ENCODE measurements at places on chromosomes 2 and 18.
A peak's percentile ranks its signal among the peaks of the same experiment; 100 is the strongest.

GRCh38 chr2:168718622-168719021, 83.8 kb upstream of the NOSTRIN start:
- DNase-seq = no peak

GRCh38 chr2:8249141-8249540, 432.7 kb upstream of the ID2 start:
- no peak for DNase-seq

DNA sequence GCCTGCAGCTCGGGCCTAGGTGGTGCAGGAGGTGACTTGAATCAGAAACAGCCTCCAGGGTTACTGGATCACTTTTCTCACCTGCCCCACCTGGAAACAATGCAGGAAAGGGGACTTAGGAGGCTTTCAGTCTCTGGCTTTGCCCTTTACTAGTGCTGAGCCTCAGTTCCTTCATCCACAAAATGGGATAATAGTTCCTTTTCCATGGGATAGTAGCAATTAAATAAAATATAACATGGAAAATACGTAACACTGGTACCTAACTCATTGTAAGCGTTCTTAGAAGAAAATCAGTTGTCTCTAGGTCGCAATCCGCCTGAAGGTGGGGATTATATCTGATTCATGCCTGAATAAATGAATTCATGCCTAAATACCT, 112.6 kb upstream of the STPG4 start:
- DNase-seq = no peak

GRCh38 chr2:9384521-9384920, 38.8 kb downstream of the ITGB1BP1 start:
- DNase-seq = no peak

DNA sequence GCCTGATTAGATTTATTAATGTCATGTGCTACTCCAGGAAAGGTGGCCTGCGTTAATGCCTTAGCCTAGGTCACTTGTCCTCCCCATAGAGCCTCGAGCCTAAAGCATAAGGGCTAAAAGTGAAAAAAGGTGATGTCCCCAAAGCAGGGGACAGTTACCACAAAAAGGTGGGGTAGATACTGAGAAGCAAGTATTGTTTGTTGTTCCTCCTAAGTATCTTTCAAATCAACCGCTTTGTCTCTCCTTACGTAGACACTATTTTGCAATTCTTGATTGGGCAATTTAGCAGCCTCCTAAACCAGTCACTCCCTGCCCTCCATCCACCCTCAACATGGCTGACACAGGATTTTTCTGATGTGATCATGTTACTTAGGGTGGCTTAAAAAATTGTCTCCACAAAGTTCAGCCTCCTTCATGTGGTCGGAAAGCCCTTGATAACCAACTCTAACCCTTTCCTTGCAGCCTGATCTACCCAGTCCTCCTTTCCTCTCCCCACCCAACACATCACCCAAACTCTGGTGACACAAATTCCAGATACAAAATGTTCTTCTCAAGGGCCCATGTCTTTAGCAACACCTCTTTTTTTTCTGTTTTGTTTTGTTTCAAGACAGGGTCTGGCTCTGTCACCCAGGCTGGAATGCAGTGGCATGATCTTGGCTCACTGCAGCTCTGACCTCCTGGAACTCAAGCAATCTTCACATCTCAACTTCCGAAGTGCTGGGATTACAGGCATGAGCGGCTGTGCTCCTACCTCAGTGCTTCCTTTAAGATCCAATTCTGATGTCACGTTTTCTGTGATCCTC, 6.9 kb downstream of the INHA start:
- DNase-seq = peak; percentile 98

DNA sequence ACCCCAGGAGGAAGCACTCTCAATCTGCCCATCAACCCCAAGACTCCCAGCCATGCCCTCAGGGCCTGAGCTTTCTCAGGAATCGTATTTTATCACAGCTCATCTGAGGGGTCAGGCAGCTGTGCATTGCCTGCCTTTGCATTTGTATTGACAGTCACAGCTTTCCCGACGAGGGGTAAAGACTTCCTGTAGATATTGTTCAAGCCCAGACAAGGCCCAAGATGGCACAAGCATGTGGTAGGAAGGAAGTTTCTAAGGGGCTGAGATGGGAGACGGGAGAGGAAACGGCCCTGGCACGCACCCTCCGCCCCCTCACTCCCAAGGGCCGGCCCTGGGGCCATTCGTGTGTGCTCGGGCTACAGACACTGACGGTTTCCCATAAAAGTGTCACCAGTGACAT, 34.2 kb upstream of the PRLH start:
- DNase-seq = no peak

GRCh38 chr2:239704737-239705136, 303.9 kb upstream of the HDAC4 start:
- DNase-seq = no peak

- DNase-seq = peak; percentile 62
These were observed 27.7 kb upstream of the MAPRE3 start for GRCh38 chr2:26942543-26943295.

GRCh38 chr2:37011130-37011529, 44.8 kb upstream of the STRN start:
- no peak for DNase-seq

DNA sequence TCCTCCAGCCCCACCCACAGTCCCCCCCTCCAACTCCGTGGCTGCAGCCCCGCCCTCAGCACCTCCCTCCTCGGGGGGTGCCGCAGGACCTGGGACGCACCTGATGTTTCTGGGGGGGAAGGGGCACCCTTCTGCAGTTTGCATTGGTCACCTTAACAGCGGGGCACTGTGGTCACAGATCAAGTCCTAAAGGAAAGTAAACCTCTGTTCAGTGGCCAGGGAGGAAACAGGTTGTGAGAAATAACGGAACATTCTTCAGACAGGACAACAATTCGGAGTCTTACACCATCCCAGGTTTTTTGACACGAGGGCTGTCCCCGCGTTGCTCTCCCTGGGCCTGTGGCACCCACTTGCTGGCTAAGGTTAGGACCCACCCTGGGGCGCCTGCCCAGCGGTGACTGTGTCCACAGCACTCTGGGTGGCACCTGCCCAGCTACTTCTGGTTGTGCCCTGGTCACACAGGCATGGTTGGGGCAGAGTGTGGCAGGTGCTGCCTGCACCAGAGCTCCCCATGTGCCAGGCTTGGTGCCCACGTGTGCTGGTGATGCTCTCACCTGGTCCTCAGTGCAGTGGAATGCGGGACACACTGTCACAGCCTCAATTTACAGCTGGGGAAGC, 93.5 kb upstream of the OTOS start:
- no peak for DNase-seq

DNA sequence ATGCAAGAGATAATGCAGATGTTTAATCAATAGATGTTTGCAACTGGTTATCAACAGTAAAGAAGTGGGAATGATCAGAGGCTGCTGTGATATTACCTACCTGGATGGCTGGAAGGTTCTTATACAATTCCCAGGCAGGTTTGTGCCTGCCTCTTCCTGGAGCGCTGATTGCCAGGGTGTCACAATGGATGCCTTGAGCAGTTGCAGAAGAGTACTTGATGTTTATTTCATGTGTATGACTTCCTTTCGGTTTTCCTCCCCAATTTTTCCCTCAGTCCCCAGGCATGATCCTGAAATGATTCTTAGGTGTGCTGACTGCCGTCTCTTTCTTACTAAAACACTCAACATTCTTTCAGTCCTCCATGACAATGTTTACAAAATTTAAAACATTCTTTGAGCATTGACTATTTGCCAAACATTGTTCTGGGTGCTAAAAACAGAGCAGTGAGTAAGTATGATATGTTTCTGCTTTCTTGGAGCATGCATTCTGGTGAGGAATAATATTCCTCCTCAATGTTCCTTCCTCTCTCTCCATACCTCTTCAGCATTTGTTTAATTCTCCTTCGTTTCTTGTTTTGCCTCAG, 416.6 kb upstream of the TRIB2 start:
- DNase-seq = no peak

GRCh38 chr2:210072922-210073509, 70.6 kb downstream of the RPE start:
- peak; percentile 14 for DNase-seq

DNA sequence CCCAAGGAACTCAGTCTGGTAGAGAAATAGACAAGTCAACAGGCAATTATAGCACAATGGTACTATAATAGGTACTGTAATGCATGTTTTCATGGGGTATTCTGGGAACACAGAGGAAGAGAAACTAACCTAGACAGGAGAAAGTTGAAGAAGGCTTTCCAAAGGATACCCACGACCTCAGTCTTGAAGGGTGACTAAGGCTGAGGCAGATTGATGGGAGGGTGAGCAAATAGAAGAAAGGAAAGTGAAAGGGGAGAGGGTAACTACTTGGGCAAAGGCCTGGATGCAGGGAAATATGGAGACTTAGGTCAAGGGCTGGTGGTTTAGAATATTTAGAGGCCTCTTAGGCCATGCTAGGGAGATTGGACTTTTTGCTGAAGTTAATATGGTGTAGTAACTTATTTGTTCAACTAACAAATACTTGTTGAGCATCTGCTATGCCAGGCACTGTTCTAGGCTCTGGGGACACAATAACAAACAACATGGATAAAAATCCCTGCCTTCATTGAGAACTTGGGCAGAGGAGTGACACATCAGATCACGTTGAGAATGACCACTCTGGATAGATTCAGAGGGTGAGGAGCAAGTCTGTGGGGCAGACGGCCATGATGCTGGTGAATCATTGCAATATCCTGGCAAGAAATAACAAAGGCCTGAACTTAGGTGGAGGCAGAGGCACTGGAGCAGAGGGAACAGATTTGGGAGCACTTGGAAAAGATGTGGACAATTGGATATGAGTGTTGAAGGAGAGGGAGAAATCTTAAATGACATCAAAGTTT, 56.4 kb downstream of the PLB1 start:
- no peak for DNase-seq

DNA sequence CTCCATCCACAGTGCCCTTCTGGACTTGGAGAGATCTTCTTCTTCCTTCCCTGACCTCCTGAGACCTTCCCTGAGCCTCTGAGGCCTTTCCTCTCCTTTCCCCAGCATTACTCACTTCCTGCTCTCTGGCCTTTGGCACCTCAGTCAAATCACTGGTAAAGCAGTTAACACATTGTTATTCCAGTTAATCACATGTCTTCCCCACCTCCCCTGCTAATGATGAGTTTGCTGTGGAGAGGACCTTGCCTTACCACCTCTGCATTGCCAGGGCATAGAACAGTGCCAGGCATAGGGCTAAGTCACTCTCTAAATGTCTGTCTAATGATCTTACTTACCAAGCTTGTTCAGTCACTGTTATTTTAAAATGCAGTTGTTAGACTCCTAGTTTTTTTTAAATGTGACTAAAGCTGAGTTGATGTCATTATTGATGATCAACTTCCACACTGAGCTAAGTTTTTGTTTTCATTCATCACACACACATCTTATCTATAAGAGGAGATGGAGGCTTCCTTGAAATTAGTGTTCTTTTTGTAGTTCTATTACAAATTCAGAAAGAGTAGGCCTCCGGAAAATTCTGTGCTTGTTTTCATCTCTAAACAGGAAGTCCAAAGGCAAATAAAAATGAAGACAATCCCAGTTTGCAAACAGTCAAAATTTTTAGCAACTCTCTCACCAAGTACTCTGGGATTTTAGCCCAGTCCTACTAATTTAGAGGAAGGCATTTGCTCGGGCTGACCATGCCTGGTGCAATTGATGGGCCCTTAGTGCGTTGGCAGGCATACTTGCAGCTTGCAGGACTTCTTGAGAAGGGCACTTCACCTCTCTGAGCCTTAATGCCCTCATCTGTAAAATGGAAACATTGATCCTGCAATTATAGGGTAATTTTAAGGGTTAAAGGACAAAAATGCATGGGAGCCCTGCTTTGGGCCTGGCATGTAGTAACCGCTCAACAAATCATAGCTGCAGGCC, 113.7 kb upstream of the SPRED2 start:
- no peak for DNase-seq

DNA sequence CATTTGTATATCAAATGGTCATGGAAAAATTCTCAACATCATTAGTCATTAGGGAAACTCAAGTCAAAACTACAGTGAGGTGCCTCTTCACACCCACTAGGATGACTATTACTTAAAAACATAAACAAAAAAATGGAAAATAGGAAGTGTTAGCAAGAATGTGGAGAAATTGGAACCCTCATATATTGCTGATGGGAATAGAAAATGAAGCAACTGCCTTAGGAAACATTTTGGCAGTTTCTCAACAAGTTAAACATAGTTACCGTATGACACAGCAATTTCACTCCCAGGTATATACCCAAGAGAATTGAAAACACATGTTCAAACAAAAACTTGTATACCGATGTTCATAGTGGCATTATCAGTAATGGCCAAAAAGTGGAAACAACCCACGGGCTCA, 18.1 kb upstream of the CYP26B1 start:
- no peak for DNase-seq

GRCh38 chr2:188983427-188984064, 9.4 kb downstream of the COL3A1 start:
- DNase-seq = no peak

- DNase-seq = no peak
These were observed 4.5 kb downstream of the EMX1 start for GRCh38 chr2:72921853-72922252.

DNA sequence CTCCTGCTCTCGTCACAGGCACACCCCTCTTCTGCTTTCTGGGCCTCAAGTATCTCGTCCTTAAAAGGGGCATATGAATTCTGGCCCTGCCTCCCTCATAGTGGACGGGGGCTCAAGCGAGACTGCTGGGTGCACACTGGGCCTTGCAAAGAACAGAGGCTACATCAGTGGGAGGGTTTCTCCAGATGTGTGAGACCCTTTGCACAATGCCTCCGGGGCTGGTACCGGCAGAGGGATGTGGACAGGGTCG, 25.0 kb downstream of the CRACDL start:
- DNase-seq = no peak

DNA sequence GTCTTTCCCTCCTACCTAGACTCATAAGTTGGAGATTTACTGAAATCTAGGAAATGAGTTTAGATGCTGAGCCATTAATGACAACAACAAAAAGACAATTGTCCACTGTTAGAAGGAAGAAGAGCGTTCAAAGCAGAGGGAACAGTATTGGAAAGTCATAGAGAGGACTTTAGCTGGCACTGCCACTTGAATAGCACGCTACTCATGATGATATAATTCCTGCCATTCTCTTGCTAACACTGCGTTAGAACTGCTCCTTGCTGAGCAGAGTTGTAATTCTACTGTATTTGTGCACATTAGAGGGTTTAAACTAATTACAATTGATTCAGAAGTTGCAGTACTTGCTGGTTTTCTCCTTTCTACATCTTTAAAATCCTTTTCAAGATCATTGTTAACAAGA, 9.0 kb upstream of the AFTPH start:
- no peak for DNase-seq

DNA sequence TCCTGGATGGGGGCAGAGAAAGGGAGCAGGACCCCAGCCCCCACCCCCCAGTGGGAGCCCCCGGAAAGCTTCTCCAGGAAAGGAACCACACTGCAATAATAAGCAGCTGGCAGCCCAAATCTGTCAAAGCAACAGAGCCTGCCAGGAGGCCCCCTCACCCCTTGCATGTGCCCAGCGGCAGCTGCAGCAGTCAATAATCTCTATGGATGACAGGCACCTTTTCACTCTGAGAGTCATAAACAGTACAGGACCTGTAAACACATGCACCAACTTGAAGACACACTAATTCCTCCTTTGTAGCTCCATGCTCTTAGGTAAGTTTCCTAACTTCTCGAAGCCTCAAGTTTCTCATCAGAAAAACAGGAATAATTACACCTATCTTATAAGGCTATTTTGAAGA, 26.2 kb upstream of the KDM3A start:
- DNase-seq = peak; percentile 28
